Esophagus muscularis mucosa (tissue), 4 donors: ENCODE measurements at places on chromosomes 5 and 9. TPM values are rescaled to one million over a fixed set of nuclear protein-coding genes. Genes with fewer than 3 reads are reported as not detected.

DNA sequence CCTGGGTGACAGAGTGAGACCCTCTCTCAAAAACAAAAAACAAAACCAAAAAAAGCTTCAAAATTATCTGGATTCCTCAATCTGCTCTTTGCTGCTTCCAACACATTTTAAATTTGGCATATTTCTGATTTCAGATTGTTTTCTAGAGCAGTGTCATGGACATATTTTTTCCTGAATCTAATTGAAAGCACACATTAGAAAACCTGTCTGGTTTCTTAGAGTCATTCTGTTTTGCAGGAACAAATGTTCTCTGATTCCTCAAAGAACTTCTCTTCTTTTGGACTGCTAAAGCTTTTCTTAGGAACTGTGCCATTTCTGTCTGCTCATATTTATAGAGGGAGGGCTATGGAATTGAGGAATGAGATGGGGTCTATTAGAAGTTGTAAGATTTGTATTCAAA is 81.6 kb downstream of the RAI14 start:
- DNase-seq, result no peak
- no peaks in the 10 kb centered on the region for H3K27me3 ChIP-seq
- no peak overlapping the region for H3K27ac ChIP-seq

- H3K4me3 ChIP-seq, result no peak overlapping the region
- DNase-seq, result no peak
- no peaks in the 10 kb centered on the region for H3K36me3 ChIP-seq
- no peak overlapping the region for H3K27ac ChIP-seq
- H3K4me1 ChIP-seq, result no peaks in the 10 kb centered on the region
- no peaks in the 10 kb centered on the region for H3K27me3 ChIP-seq
These were observed 16.6 kb downstream of the SV2C start for GRCh38 chr5:76099756-76100155.

The CERCAM gene
- total RNA-seq, result 31.0 TPM

- no peak overlapping the region for H3K27ac ChIP-seq
- no peaks in the 10 kb centered on the region for H3K27me3 ChIP-seq
These were observed 45.2 kb upstream of the FCN2 start for GRCh38 chr9:134835448-134835847.

DNA sequence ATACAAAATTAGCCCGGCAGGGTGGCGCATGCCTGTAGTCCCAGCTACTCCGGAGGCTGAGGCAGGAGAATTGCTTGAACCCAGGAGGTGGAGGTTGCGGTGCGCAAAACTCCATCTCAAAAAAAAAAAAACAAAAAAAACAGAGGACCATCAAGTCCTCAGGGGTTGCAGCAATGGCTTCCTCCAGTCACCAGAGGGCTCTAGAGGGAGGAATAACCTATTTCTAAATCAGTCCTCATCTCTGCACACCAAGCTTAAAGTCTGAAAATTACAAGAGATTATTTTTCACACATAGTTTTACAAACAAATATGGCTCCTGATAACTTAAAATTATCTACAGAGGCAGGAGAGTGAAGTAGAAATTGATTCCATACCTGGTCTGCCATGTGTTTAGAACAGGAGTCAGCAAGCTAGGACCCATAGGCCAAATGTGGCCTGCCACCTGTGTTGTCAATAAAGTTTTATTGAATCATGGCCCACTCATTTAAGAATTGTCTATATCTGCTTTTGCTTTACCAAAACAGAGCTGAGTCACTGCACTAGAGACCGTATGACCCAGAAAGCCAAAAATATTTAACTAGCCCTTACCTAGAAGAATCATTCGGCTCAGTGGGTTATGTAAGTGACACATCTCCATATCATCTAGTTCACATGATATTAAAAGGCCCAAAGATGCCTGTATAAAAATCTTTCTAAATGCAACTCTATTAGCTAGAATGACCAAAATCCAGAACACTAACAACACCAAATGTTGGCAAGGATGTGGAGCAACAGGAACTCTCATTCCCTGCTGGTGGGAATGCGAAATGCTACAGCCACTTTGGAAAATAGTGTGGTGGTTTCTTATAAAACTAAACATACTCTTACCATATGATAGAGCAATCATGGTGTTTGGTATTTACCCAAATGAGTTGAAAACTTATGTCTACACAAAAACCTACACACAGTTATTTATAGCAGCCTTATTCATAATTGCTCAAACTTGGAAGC is 207.7 kb downstream of the FRMD3 start:
- H3K27me3 ChIP-seq, result no peaks in the 10 kb centered on the region
- H3K4me3 ChIP-seq, result no peak overlapping the region
- no peaks in the 10 kb centered on the region for H3K36me3 ChIP-seq
- DNase-seq, result no peak
- no peak overlapping the region for H3K27ac ChIP-seq

- H3K4me3 ChIP-seq, result no peak overlapping the region
- H3K4me1 ChIP-seq, result peaks cover 8% of the 10 kb centered on the region
- H3K36me3 ChIP-seq, result no peaks in the 10 kb centered on the region
These were observed 54.9 kb upstream of the C5orf46 start for GRCh38 chr5:147961208-147961749.

DNA sequence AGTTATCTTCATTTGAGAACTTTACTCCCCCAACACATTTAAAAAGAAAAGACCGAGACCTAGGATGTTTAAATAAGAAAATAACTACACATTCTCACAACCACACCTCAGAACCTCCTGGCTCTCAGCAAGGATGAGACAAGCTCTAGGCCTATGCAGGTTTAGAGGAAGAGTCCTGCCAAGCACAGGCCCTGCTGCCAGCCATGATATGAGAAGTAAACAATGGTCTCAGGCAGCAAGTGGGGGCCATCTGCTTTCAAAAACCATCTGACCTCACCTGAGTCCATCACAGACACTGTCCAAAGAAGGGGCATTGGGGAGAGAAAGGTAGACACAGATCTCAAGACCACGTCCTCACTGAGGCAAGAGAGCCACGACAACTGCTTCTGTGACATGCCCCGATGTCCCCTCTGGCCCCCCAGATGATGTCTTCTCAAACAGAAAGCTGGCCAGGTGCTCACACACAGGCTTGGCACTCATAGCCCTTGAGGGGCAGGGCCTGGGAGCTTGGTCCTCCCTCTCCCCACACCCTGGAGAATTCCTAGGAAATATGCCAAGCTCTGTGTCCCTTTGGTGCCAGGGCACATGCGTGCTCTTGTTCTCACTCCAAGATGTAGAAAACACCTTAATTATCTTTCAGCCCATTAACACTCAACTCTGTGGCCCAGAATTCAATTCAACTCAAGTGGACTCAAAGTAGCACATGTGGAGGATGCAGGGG is 150.4 kb downstream of the FSTL4 start:
- no peaks in the 10 kb centered on the region for H3K4me1 ChIP-seq
- H3K27ac ChIP-seq, result no peak overlapping the region
- no peaks in the 10 kb centered on the region for H3K36me3 ChIP-seq
- H3K4me3 ChIP-seq, result no peak overlapping the region
- no peaks in the 10 kb centered on the region for H3K27me3 ChIP-seq

GRCh38 chr5:1975406-1975715 is 92.6 kb upstream of the IRX4 start:
- H3K4me3 ChIP-seq, result no peak overlapping the region
- no peaks in the 10 kb centered on the region for H3K27me3 ChIP-seq
- peak; percentile 55 for DNase-seq
- no peaks in the 10 kb centered on the region for H3K36me3 ChIP-seq

The ELP1 gene
- 14.3 TPM for total RNA-seq

GRCh38 chr5:154642499-154643245 is 112.5 kb upstream of the LARP1 start:
- peaks cover 10% of the 10 kb centered on the region for H3K4me1 ChIP-seq
- no peaks in the 10 kb centered on the region for H3K36me3 ChIP-seq
- no peak for DNase-seq
- H3K4me3 ChIP-seq, result no peak overlapping the region
- H3K27ac ChIP-seq, result no peak overlapping the region

DNA sequence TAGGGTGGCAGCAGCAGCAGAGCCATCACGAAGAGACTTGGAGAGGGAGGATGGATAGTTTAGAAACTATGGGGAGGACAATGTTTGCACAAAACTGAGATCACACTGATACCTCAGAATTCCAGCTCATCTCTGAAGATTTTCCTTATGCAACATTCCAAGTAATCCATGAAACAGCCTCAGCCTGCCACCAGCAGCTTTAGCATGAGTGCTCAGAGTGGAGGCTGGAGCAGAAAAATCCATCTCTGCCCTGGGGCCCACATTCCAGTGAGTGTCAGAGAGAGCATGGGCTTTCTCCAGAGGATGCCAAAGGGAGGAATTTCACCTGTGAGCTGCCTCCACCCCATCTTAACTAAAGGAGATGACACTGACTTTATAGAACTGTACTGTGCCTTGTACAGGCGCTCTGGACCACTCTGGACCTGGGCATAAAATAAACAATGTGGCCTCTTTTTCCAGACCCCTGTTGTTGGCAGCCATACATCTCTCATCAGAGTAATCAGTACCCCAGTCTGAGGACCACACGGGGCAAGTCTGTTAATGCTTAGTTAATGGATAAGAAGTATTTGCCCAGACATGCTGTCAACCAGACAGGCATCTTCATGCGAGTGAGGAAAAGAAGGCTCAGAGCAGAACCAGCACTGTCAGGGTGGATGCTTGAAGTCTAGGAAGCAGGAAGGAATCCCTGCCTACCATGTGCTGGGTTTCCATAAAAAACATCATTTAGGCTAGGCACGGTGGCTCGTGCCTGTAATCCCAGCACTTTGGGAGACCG is 440.9 kb downstream of the ENC1 start:
- no peaks in the 10 kb centered on the region for H3K27me3 ChIP-seq
- no peak overlapping the region for H3K27ac ChIP-seq

DNA sequence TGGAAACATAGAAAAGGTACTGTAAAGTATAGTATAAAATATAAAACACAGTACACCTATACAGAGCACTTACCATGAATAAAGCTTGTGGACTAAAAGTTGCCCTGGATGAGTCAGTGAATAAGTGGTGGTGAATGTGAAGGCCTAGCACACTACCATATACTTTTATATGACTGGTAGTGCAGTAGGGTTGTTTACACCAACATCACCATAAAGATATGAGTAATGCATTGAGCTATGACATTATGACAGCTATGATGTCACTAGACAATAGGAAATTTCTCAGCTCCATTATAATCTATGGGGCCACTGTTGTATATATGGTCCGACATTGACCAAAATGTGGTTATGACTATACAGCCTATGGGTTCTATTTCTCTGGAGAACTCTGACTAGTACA is 291.8 kb upstream of the ACTBL2 start:
- no peaks in the 10 kb centered on the region for H3K36me3 ChIP-seq
- no peak for DNase-seq
- no peaks in the 10 kb centered on the region for H3K4me1 ChIP-seq

DNA sequence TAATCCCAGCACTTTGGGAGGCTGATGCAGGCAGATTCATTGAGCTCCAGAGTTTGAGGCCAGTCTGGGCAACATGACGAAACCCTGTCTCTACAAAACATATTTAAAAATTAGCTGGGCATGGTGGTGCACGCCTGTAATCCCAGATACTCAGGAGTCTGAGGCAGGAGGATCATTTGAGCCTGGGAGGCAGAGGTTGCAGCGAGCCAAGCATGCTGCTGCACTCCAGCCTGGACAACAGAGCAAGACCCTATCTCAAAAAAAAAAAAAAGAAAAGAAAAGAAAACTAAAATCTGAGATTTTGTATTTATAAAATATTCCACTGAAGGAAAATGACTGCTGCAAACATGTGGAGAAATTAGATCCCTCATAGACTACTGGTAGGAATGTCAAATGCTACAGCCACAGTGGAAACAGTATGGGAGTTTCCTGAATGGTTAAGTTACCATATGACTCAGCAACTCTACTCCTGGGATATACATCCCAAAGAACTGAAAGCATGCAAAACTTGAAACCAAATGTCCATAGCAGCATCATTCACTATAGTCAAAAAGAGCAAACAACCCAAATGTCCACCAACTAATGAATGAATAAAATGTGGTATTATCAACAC is 106.1 kb downstream of the UBAP2 start:
- no peak overlapping the region for H3K4me3 ChIP-seq
- no peaks in the 10 kb centered on the region for H3K27me3 ChIP-seq
- no peak overlapping the region for H3K27ac ChIP-seq
- no peak for DNase-seq
- peaks cover 13% of the 10 kb centered on the region for H3K4me1 ChIP-seq

- H3K36me3 ChIP-seq, result no peaks in the 10 kb centered on the region
- H3K4me3 ChIP-seq, result no peak overlapping the region
- H3K4me1 ChIP-seq, result no peaks in the 10 kb centered on the region
- H3K27ac ChIP-seq, result no peak overlapping the region
- H3K27me3 ChIP-seq, result no peaks in the 10 kb centered on the region
These were observed 125.1 kb upstream of the KLF9 start for GRCh38 chr9:70539526-70539925.

DNA sequence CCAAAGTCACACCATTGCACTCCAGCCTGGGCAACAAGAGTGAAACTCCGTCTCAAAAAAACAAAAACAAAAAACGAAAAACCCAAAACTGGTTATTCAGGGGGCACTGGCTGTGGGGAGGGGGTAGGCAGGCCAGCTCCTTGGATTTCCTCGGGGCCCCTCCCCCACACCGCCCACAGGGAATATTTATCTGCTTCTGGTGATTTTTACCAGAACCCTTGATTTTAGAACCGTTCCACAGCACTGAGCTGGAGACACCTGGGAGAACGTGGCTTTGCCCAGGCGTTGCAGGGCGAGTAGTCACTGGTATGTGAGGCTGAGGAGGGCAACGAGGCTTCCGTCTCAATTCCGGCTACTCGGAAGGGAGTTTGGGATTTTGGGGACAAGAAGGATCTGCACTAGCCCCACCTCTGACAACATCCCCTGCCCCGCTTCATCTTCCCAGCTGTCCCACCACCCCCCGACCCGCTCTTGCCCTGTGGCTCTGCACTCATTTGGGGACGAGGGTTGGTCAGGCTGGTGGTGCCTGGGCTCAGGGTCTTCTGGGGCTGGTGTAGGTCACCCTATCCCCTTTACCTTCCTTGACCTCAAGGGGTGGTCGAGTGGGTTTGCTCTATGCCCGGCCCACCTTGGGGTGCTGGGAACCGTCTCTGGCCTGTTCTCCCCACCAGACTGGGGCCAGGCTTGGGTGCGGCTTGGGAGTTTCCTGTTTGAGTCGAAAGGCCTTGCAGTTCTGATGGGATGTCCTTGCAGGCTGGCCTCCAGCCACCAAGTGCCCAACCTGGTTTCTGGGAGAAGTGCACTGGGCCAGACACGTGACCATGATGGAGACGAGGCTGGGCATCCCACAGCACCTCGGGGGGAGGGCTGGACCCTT is 3.5 kb downstream of the AHRR start:
- no peak overlapping the region for H3K27ac ChIP-seq
- H3K4me3 ChIP-seq, result no peak overlapping the region
- peaks cover 26% of the 10 kb centered on the region for H3K4me1 ChIP-seq
- no peaks in the 10 kb centered on the region for H3K27me3 ChIP-seq
- H3K36me3 ChIP-seq, result no peaks in the 10 kb centered on the region

DNA sequence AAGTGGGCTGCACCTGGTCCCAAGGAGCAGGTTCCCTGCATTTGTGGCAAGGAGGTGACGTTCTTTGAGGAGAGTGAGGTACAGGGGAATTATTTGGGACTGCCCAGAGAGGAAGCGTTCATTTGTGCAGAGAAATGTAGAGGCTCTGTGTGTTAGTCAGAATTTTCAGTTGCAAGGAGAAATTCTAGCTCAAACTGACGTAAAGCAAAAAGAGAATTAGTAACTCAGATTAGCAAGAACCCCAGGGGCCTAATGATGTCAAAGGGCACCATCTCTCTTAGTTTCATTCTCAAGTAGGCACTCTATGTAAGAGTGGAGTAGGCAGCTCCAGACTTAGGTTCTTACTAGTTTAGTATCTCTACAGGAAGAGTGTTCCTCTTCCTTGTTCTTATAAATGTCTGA is 2.4 kb upstream of the TXN start:
- no peaks in the 10 kb centered on the region for H3K36me3 ChIP-seq
- no peak overlapping the region for H3K4me3 ChIP-seq
- no peak for DNase-seq
- H3K27ac ChIP-seq, result no peak overlapping the region
